Kidney glomerular epithelial cell (primary cell): ENCODE measurements at places on chromosomes 1 and 21.

GRCh38 chr21:42443876-42444744 lies 40.4 kb downstream of the UBASH3A start:
- no peak for DNase-seq

DNA sequence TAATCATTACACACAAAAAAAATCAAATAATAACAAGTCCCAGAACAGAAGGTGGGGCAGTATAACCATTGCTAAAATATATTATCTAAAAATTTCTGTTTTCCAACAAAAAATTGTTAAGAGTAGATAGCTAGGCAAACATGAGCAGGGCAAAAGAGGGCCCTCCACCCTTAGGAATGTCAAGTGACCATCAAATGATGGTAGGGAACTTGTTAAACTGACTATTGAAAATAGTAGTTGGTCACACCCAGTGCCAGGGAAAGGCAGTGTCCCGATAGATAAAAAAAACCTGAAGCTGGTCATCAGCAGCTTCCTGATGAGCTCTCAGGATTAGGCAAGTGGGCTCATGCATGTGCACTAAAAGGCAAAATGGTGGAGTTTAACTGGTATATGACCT lies 18.4 kb upstream of the COP1 start:
- DNase-seq, result no peak

DNA sequence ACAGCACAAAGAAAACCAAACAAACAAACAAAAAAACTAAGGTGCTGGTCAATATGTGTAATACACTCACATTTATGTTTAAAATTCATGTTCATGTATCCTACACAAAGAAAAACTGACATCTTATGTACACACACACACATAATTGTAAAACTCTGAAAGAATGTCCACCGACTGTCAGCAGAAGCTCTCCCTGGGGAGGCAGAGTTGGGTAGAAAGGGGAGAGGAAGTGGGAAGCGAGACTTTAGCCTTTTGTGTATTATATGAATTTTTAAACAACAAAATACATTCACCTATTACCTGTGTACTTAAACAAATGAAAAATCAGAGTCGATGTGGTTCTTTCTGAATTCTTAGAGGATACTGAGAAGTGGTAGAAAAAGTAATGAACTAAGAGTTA lies 88.3 kb downstream of the ABCA4 start:
- DNase-seq, result no peak

DNA sequence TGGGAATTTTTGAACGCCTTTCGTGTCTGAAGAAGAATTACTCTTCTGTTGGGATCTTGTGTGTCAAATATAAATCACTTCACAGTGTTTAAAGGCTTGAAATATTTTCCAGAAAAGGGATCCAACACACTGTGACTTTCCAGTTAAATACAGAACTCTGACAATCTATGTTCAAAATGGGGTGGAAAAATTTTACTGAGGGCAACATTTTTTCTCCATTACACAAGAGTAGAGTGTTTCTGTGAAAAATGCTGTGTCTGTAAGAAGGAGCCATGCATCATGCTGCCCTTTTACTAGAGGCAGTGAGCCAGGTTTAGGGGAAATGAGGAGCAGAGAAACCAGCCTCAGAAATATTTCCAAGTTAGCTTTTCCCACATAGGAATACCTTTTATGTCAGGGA lies 86.5 kb downstream of the VPS13D start:
- no peak for DNase-seq

DNA sequence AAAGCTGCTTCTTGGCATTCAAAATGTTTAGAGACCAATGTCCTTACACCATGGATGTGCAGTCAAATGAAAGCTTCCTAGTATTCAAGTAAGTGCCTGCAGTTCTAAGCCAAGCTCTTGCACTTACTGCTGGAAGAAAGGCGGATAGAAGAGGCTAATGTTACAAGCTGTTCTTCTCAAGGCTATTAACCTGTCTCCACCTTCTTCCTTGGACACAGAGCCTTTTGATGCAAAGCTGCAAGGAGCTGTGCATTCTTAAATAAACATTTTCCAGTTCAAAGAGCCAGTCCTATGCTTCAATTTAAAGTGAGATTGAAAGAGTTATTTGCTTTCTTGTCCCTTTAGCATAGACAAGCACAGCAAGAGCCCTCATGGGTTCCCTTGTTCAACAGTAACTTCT lies 167.9 kb upstream of the RUNX1 start:
- DNase-seq, result no peak

DNA sequence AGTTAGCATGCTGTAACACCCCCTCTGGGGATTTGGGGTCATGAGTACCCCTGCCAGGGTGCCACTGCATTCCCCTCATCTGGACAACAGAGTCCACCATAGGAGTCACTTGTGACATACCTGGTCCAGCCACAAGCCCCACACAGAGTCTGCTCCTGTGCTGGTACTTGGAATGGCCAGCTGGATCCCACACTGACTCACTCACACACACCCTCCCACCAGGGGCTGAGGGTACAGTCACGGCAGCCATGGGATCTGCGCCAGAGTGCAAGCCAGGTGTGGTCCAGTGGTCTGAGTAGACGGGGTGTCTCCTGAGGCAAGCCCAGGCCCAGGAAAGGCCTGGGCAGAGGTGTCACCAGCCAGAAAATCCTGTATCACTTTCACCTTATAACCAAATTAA lies 67.7 kb downstream of the MRPL39 start:
- no peak for DNase-seq

GRCh38 chr1:155513300-155513916 lies 49.2 kb downstream of the ASH1L start:
- DNase-seq, result no peak

DNA sequence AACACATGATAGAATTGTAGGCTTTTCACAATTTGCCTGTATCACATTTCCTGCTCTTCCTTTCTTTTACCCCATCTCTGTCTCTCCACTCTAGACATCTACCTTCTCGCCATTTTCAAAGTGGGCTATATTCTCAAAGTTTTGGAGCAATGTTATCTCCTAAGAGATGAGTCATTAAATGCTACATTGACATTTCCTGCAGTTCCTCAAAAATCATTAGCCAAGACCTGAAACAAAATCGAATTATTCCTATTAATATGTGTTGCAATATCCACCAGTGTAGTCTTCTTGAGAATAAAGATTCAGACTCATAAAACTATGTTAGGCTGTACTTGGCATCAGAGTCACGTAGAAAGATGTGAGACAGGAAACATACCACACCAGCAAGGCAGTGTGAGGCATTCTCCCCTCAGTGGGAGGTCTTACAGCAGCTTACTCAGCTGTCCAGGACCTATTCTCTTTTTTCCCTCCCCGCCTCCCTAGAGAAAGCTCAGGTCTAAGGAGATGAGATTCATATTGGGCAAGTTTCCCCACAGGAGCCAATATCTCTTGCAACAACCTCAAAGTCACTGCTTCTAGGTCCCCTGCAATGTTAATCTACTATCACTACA lies 38.8 kb downstream of the FRRS1 start:
- peak; percentile 53 for DNase-seq

DNA sequence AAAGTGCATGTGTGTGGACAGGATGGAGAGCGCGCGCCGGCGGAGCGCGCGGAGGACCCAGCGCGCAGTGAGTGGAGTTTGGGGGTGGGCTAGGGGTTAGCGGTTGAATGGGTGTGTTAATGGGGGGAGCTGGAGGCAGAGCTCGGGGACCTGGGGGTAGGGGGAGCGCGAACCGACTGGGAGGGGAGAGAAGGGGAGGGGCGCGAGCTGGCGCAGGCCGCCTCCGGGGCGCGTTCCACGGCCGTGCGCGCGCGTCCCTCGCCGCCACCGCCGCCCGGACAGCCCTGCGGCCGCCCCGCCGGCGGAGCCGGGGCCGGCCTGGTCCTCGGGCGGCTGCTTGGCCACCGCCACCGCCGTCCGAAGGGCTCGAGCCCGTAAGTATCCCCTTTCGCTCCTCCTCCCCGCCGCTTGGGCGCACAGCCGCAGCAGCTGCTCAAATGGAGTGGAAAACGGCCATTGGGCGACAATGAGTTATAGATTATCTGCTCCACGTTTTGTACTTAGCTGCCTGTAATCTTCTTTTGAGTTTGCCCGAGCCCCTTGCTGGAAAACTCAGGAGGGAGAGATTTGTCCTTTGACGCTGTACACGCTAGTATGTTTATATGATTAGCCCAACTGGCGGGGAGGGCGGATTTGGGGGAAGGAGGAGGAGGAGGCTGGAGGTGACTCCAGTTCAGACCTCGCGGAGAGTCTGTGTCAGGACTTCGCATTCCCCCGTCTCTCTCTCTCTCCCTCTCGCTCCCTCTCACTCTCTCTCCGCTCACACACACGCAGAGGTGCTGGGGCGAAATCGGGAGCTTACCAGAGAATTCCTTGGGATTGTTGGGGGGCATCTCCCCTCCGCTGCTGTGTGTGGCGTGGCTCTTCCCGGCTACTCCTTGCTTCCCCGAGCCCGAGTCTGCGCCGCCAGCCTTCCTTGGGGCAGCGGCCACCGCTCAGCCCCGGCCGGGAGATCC lies at the start of gene ADGRL2:
Gene ADGRL2 (plus strand): TSS at position 240 of the 956 bp plus-strand sequence. CDS start 36,051 bp downstream, outside the sequence.
- peak; percentile 95 for DNase-seq

- no peak for DNase-seq
Observed at GRCh38 chr1:4636644-4637380, 17.6 kb upstream of the AJAP1 start.

DNA sequence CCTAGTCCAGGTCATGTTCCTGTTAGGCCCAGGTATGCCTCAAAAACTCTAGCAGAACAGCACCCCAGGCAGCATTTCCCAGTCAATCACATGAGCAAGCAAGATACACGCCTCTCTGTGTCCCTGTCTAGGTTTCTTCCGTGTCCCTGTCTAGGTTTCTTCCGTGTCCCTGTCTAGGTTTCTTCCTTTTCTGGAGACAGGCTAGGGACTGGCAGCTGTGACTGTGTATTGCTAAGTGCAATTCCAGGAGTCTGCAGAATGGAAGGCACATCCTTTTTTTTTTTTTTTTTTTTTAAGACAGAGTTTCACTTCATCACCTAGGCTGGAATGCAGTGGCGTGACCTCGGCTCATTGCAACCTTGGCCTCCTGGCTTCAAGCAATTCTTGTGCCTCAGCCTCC lies 77.6 kb downstream of the SETD4 start:
- DNase-seq, result no peak

DNA sequence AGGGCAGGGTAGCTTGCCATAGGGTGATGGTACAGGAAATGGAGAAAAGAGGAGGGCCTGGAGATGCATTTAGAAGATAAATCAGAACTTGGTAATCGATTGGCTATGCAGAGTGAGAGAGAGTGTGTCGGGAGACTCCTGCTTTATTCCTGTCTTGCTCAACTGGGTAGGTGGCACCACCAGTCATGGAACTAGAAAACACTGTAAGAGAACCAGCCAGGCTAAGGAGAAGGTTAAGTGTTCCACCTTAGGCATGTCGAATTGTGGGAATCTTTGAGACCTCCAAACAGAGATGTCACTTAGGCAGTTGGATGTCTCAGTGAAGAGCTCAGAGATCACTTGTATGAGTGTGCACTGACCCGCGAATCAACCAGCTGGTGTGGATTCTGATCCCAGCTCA lies 28.7 kb upstream of the RD3 start:
- DNase-seq, result no peak

GRCh38 chr1:222171005-222171404 lies 376.9 kb downstream of the HHIPL2 start:
- peak; percentile 37 for DNase-seq

- DNase-seq, result no peak
Observed at GRCh38 chr1:184635347-184635979, 119.2 kb downstream of the EDEM3 start.

- no peak for DNase-seq
Observed at GRCh38 chr1:166057650-166058049, 109.2 kb downstream of the FAM78B start.

DNA sequence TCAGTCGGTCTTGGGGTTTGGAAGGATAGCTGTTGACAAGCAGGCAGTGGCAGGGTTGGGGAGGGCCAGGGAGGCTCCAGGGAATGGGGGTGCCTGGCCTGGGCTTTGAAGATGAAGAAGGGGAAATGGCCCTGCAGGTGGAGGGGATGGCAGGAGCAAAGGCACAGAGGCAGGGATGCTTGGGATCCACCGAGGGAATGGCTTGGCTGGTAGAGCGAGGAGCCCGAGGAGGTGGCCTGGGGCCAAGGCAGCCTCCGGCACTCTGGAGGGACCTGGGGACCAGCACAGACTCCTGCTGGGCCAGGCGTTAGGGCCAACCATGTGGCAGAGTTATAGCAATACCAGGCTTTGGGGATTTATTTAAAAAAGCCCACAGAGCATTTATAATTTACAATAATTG lies 62.9 kb upstream of the EDN2 start:
- DNase-seq, result no peak

DNA sequence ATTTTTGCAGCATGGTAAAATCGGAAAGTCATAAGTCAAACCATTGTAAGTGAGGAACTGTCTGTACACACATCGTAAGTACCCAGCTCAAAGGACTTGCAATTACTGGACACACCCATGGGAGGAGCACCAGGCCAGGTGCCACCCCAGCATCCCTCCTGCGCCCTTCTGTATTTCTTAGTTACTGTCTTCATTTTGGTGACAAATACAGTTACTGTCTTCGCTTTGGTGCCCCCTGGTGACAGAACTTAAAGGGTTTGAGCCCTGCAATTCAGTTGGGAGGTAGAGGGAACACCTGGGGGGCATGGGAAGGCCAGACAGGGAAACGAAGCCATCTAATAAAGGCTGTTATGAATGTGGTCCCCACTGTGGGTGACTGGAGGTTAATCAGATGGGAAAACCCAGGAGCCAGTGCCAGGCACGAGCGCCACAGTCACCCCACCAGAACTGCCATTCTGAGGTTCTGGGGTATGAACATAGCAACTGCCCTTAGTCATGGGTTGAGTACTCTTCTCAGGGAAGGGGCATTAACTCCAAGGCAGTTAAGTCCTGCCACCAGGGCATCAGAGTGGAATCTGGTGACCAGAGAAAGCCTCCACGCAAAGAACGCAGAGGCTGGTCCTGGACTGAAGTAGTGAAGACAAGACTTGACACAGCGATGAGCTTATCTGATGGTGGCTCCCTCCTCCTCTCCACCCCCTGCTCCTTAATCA lies 612.9 kb downstream of the PTPRU start:
- DNase-seq, result no peak

- no peak for DNase-seq
Observed at GRCh38 chr1:43651902-43652301, 2.0 kb downstream of the KDM4A start.

- DNase-seq, result peak; percentile 43
Observed at GRCh38 chr1:26020330-26020768, 1.2 kb upstream of the EXTL1 start.

- no peak for DNase-seq
Observed at GRCh38 chr1:153547560-153548551, 1.2 kb downstream of the S100A3 start.

GRCh38 chr1:170009551-170009950 lies 64.9 kb downstream of the KIFAP3 start:
- no peak for DNase-seq

GRCh38 chr1:213276236-213276635 lies 225.2 kb downstream of the RPS6KC1 start:
- DNase-seq, result no peak

DNA sequence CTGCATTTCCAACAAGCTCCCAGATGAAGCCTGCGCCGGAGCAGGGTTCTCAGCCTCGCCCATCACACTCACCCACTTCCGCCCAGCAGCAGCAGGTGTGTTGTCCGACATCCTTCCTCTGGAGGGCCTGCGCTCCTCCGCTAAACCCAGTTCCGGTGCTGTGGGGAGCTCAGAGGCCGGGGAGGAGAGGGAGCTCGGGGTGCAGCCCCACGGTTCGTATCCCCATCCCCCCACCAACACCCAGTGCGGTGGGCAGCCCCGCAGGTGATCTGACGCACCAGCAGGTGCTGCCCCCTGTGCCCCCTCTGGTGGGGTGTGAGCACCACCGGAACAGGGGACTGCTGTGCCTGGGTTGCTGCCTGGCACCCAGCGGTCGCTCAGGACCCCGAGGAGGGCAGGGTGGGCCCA lies 3.4 kb upstream of the PEX10 start:
- DNase-seq, result no peak
